NCI-H82 (cell line): ENCODE measurements at places on chromosomes 5 and 9.
A peak's percentile ranks its signal among the peaks of the same experiment; 100 is the strongest.

DNA sequence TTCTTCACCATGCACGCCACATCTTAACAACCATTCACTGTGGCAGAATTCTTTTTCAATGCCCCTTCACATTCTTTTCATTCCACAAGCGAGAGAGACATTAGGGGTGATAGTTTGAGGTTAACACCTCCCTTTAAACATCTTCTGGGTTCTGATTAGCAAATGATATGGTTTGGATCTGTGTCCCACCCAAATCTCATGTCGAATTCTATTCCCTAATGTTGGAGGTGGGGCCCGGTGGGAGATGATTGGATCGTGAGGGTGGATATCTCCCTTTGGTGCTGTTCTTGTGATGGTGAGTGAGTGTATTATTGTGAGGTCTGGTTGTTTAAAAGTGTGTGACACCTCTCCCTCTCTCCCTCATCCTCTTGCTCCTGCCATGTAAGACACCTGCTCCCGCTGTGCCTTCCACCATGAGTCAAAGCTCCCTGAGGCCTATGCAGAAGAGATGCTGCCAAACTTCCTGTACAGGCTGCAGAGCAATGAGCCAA, 46.1 kb upstream of the RAI14 start:
- no peak for DNase-seq

GRCh38 chr5:104913841-104914281, 1351.3 kb upstream of the NUDT12 start:
- DNase-seq = no peak

GRCh38 chr5:168269937-168270330, 21.5 kb upstream of the WWC1 start:
- DNase-seq = peak; percentile 89

DNA sequence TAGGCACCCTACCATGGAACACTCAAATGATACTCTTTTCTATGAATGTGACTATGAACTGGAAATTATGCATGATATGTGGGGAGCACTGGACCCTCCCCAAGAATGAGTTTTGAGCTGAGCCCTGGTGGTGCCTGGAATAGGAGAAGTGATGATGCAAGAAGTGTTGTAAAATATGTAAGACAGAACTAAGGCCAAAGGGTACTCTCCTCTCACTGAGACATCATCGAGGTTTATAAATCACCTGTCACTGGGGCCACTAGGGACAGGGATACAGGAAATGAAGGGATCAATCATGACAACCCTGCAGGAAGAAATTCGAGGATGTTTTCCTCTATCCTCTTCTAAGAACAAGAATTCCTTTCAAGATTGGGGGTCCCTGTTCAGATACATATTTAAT, 45.4 kb downstream of the PCSK1 start:
- no peak for DNase-seq

GRCh38 chr9:94056442-94056974, 27.8 kb upstream of the PTPDC1 start:
- no peak for DNase-seq

DNA sequence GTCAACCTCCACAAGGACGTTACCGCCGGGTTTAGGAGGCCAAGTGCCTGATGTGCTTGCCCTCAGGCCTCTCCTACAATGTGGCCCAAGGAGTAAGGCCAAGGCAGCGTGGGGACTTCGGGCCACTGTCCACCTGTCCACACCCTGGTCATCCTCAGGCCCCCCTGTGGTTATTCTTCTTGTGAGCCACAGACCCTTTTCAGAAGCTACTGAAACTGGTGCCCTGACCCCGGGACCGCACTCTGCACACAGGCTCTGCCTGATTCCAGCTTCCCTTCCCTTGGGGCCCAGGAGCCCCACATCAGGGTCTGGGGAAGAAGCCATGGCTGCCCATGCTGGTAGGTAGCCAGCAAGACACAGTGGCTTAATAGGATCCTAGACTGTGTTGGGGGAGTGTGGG, 128.8 kb downstream of the OLFM1 start:
- DNase-seq = no peak

- DNase-seq = peak; percentile 90
Observed at GRCh38 chr9:89606624-89607311, 2.0 kb downstream of the GADD45G start.

DNA sequence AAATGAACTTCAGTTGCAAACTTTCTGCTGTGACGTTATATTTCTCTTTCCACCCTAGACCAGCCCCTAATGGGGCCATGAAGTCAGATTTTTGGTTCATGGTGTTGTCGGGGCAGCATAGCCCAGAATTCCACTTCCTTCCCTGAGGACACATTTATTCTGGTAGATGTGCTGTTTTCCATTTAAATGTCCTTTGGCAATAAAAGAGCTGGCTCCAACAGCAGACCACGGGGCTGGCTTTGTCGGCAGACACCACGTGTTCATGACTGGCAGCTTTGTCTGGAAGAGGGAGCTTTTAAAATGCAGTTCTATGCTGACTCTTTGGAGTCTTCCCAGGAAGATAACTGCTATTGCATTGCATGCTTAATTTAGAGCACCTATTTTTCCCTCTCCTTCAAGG, 17.6 kb upstream of the LCP2 start:
- no peak for DNase-seq

- DNase-seq = no peak
Observed at GRCh38 chr5:5430136-5430535, 7.7 kb downstream of the ICE1 start.

GRCh38 chr9:100474082-100474923, 1.4 kb downstream of the TMEFF1 start:
- DNase-seq = peak; percentile 64

GRCh38 chr5:140133514-140134167, 7.9 kb downstream of the IGIP start:
- no peak for DNase-seq

GRCh38 chr9:108476574-108476973, 379.2 kb downstream of the ACTL7B start:
- DNase-seq = no peak

- DNase-seq = no peak
Observed at GRCh38 chr9:83765376-83765775, 52.2 kb downstream of the GKAP1 start.

DNA sequence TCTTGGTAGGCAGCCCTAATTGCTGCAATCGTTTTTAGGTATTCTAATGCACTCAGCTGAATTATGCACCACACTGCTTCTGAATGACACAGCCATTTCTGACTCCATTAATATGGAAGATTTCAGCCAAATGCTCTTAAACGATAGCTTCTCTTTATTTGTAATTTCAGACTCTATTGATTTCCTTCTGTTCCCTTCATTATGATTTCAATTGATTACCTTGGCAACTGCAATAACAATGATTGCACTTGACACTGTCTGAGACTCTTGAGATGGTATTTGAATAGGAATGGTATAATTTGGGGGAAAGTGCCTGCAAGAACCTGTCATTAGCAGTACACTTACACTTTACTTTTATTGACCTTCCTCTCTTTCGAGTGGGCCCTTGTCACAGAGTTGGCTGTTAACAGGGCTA, 296.1 kb upstream of the DMAC1 start:
- no peak for DNase-seq

DNA sequence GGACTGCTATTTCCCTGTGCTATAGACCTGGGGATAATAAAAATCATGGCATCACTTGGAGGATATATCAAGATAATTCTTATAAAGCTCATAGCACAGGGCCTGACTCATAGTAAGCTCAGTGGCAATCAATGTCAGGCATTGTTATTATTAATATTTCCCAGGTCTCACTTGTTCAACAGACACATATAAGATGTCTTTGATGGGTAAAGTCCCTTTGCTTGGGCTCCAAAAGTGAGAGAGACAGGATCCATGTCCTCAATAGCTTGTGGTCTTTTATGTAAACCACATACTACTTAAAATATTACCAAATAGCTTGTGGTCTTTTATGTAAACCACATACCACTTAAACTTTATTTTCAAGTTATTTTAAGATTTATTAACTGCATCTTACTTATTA, 11.2 kb downstream of the SH3RF2 start:
- no peak for DNase-seq

DNA sequence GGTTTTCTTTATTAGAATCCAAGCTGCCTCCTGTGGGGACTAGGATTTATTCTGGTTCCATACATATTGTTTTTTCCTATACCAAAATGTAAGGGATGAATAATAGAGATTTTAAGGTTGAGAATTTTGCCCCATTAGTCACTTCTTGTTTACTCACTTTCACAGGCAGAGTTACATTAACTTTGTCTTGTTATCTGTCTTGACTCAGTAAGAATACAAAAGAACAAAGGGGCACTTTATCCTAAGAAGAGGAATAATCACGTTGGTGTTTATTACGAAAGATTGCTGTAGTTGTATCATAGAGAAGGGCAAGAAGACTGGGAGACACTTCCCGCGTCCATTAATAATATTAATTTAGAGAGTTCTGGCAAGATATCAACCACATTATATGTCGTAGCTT, 599.7 kb upstream of the FTMT start:
- DNase-seq = no peak

GRCh38 chr5:43609752-43610151, 6.8 kb downstream of the NNT start:
- DNase-seq = peak; percentile 42

GRCh38 chr5:149419859-149420544, 40.9 kb upstream of the IL17B start:
- no peak for DNase-seq

GRCh38 chr5:127210042-127210441, 80.6 kb upstream of the MEGF10 start:
- DNase-seq = peak; percentile 40

DNA sequence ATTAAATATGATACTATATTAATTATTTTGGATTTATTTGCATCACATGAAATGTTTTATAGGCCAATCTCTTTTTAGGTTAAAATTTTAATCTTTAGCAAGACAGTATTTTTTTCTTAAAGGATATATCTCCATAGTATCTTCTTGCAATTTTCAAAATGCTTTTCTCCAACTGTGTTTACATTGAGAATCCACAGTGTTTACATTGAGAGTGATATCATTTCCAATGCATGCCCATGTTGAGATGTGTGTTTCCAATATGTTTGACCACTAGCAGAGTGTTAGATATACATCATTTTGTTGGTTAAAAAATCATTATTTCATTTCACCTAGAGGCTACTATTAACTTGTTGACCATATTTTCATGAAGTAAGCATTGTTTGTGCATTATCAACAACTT, 17.3 kb downstream of the VCAN start:
- no peak for DNase-seq

DNA sequence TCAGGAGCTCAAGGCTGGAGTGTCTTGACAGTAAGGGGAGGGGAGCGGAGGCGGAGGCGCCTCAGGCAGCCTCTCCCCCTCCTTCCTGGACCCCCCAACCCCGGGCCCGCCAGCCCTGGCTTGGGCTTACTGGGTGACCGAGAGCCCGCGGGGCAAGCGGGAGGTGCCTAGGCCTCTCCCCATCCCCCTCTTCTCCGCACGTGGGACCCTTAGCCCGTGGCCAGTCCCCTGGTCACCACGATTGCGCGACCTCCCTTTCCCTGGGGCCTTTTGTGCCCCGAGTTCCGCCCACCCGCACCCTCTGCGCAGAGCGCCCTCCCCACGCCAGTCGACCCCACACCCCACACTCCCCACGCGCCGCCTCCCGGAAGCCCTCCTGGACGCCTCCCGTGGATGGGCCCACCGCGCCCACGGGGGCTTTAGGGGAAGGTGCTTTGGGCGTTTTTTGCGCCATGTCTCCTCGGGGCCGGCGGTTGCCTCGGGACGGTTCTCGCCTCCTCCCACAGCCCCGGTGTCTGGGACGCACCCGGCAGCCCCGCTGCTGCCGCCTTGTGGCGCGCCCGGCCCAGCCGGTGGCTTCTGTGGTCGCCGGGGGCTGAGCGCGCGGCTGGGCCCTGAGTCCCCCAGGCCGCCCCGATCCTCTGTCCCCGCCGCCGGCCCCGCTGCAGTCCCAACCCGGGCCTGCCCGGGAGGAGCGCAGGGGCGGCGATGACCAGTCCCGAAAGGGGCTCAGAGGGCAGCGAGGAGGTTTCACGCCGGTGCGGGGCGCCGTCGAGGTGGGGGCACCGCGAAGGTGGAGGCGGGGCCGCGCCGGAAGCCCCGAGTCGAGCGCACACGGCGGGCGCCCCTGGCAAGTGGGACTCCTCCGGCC, 3.2 kb downstream of the TOR4A start:
- DNase-seq = peak; percentile 55

GRCh38 chr5:138676556-138677193, 76.5 kb upstream of the CTNNA1 start:
- no peak for DNase-seq

DNA sequence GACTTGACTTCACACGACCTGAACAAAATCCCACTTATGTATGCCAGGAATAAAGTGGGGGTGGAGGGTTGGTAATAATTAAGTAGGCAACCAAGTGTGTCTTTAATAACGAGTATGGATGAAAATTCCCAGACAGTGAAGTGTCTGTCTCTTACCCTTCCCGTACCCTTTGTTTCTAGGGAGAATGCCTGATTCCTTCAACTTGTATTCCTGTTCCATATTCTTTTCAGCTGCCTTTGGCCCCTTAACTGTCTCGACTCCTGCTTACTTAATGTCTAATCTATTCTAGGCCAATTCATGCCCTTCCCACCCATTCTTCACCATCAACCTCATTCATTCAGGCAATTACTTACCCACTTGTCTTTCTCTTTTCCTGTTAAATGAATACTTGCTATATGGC, 380.5 kb downstream of the RAB3C start:
- DNase-seq = no peak

- DNase-seq = no peak
Observed at GRCh38 chr5:59850766-59851165, 42.8 kb downstream of the PDE4D start.

DNA sequence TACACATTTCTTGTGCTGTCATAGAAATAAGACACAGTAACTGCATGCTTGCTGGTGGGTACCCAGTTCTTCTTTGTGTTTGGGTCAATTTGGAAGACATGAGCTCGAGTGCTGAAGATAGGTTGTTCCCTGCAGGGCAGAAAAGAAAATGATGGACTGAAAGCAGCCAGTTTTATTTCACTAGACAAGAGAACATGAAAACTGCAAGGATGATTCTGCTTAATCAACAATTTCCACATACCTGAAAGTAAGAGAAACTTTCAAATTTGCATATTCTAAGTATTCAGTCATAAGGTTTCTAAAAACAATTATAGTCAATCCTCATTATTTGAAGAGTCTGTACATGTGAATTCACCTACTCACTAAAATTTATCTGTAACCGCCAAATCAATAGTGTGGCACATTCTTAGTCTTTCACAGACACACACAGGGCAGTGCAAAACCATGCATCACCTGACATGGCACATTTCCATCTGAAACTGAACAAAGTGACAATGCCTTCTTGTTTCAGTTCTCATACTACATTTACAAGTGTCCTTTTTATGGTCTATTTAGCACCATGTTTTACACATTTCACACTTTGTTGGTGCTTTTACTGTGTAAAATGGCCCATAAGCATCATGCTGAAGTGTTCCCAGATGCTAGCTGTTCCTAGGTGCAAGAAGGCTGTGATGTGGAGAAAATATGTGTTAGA, 56.9 kb downstream of the HOMER1 start:
- DNase-seq = no peak

DNA sequence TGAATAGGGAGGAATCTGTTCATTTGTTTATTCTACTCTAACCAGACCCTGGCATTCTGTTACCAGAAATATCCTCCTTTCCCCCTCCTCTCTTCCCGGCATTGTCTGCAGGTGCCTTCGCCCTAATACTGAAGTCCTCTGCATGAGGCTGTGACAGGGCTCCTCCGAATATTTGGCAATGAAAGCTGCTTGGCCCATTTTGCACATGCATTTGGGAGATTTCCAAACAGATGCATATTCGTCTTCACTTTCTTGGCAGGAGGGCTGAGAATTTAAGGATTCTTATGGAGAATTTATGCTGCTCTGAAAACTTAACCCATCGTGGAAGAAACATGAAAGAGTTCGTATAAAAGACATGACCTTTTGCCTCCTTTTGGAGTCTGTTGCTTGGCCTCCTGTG, 484.0 kb downstream of the ZNF608 start:
- no peak for DNase-seq
